Effector CD4-positive, alpha-beta T cell (primary cell): ENCODE measurements at places on chromosomes 4 and X.

DNA sequence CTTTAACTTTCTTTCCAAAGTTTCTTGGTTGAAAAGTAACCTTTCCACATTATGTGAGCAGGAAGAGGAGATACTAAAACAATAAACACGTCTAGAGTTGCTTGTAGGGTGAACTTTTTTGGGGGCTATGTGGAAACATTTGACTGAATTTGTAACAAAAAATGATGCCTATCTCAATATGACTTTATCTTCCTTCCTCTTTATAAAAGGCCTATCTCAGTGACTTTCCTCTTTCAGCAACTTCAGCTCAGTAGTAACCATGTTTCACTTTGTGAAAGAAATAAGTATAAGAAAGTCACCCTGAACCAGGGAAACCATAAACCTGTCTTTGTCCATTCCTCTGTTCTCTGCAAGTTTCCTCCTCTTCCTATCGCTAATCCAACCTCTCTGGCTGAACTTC is 124.7 kb upstream of the TMEM164 start:
- no peak for DNase-seq

GRCh38 chrX:19839770-19840254 is 47.6 kb downstream of the SH3KBP1 start:
- DNase-seq, result no peak

DNA sequence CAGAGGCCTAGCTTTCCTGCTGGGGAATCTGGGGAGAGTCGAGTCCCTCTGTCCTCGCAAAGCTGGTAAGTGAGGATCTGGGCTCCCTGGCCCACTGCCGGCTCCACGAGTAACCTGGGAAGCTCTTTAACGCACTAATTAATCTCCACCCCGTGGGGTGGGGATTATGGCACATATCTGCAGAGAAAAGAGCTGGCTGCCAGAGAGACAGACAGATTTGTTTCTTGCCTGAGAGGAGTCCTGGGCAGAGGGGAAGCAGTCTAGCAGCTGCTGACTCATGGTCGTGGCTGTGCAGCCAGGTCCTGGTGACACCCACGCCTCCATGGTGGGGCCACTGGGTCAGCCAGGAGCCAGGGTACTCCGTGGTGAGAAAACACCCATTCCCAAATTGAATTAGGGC is 14.0 kb downstream of the SORCS2 start:
- no peak for DNase-seq

GRCh38 chrX:150872773-150873336 is 25.6 kb downstream of the CD99L2 start:
- DNase-seq, result no peak

DNA sequence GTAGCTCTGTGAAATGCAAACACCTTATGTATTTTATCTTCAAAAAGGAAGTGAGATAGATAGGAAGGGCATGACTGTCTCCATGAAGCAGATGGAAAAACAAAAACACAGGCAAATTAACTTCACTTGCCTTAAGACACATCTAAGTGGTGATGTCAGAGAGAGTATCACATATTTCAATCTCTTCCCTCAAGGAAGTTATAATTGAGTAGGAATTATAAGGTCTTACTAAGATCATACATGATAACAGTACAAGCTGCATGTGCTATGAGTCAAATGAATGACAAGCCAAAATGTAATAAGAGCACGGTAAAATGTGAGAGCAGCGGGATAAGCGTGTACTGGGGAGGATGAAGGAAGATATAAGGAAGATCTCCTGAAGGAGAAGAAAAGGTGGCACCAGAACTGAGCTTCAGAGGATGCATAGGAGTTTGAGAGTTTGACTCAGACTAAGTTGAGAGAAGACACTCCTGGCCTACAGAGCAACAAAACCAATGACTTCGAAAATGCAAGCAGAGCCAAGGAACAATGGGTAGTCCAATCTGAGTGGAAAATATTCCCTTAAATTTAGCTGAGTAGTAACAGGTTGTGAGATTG is 43.3 kb upstream of the GALNT7 start:
- DNase-seq, result no peak

GRCh38 chr4:55733932-55734331 is 85.7 kb upstream of the EXOC1L start:
- DNase-seq, result no peak

GRCh38 chr4:7897811-7898210 is 41.9 kb downstream of the AFAP1 start:
- DNase-seq, result no peak

DNA sequence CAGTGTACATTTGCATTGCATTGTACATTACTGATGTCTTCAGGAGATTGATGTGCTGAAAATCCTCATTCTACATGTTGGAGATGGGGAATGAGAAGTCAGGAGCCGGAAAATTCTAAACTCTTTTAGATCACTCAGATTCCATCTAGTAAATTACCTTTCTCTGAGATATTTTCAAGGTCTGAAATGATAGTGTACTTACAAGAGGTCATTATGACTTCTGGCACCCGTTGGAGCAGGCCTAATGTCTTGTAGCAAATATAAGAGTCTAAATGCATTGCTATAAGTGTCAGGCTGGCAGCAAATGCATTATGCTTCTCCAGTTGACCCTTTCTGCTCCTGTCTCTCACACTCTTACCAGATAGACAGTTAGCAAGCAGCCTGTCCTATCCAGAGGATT is 692.8 kb downstream of the GRID2 start:
- DNase-seq, result no peak

GRCh38 chrX:9560219-9560618 is 95.4 kb downstream of the TBL1X start:
- DNase-seq, result no peak

DNA sequence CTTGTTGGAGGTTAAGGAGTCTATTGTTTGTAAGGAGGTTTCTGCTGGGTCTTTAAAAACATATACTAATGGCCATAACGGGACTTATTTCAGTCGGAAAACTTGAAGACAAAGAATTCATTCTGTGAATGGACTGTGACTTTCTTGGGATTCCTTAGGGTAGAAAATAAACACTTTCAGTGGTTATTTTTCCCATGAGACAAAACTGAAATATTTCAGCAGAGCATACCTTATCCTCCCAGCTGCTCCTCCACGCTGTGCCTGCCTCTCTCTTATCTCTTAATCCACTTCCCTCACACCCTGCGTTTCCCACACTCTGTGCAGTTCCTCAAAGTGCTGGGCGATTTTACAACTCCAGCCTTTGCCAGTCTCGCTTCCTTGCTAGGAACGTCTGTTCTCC is 47.1 kb upstream of the SORBS2 start:
- no peak for DNase-seq

GRCh38 chrX:83984961-83985360 is 124.0 kb downstream of the CYLC1 start:
- DNase-seq, result no peak

DNA sequence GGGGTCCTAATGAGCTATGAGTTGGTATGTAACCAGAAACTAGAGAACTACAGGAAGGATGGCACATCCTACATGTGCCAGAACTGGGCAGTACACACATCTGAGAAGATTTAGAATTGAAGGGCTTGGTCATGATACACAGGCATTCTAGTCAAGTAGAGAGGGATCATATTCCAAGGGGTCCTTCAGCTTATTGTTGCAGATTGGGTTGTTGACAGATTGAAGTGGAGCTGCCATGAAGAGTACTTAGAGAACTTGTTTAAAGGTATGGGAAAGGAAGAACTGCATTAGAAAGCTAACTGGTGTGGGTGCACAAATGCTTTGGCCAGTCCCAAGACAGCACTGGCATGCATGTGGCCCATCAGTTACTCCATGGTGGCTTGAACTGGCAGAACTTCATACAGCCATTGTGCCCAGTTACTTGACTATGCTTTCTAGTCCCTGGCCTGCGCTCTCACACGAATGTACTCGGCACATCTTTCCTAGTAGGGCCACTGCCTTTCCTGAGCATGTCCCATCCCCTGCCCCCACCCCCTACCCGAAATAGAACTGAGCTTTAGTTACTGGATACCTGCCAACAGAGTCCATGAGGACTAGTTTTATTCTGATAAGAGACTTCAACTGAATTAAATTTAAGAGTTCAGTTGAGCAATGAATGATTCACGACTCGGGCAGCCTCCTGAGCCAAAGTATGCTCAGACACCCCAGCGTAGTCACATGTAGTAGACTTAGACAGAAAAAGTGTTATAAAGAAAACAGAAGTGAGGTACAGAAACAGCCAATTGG is 64.0 kb downstream of the CCNG2 start:
- DNase-seq, result no peak

DNA sequence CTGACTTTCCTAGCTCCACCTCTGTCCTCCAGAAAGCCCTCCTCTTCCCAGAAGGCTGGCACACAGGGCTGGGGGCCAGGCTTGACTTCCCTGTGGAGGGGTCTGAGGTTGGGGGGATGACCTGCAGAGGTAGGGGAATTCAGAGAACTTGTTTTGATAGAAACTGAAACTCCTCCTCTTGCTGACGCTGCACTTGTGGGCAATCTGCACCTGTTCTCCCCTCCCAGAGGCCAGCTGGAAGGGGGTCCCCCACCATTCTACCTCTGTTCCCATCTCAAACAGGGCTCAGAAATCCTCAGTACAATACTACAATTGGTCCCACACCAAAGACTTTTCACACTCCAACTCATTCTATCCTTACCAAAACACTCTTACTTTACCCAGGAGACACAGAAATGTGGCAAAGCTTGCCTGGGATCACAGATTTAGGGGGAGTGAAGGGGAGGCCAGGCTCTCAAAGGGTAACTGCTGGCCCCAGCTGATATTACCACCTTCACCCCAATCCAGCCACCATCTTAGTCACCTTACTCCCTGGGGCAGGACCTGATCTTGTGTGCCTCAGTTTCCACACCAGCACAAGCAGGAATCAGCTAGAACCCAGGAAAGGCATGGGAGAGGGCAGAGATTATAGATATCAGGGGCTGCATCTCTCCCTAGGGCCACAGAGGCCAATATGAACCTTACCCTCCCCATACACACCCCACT is 18.5 kb downstream of the OTUD5 start:
- DNase-seq, result peak; percentile 62

DNA sequence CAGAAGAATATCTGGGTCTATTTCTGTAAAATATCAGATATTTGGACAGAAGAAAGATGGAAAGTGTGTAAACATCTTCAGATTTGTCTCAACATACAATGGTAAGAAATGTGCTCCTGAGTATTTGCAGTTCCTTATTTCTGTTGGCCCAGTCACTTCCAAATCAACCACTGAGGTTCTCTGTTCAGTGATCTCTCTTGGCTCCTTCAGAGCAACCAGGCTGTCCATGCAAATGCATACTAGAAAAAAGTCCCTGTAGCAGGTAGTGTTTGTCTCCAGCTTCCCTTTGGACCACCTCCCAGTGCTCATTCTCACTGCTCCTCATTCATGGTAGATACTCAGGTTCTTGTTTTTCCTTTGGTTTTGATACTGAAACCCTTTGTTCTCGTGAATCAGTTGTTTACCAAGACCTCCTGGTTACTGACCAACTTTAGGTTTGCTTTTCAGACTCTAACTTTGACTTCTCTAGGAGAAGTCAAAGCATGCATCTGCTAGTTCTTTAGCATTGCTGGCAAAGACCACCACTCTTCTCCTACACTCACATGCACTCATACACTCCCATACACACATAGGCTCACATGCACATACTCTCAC is 28.8 kb downstream of the ASIC5 start:
- DNase-seq, result no peak

DNA sequence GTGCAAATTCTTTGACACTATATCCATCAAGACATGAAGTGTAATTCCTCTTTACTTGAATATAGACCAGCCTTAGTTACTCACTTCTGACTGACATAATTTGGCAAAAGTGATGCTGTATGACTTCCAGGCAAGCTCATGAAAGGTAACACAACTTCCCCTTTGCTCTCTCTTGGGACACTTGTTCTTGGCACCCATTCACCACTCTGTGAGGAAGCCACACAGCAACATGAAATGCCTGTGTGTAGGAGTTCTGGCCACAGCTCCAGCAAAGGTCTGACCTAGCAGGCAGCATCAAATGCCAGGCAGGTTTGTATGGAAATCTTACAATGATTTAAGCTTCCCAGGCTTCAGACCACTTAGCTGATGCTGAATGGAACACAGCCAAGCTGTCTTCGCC is 280.3 kb downstream of the PDHA2 start:
- no peak for DNase-seq

GRCh38 chr4:55725057-55725456 is 89.0 kb upstream of the NMU start:
- no peak for DNase-seq

DNA sequence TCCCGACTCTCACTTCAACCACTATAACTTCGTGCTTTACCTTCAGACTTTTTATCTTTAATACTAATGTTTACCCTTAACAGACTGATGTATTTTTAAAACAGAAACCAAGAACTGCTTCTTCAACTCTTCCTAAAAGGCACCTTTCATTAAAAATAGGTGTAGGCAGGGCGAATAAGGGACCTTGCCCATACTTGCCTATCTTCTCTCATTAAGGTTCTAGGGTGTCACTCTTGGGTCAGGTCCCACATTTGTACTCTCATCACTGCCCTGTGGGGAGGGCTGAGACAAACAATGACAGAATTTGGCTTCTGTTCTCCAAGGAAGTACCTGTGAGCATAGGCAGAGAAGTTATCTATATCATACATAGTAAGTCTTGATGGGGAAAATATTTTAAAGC is 69.7 kb downstream of the ANKRD50 start:
- DNase-seq, result no peak

DNA sequence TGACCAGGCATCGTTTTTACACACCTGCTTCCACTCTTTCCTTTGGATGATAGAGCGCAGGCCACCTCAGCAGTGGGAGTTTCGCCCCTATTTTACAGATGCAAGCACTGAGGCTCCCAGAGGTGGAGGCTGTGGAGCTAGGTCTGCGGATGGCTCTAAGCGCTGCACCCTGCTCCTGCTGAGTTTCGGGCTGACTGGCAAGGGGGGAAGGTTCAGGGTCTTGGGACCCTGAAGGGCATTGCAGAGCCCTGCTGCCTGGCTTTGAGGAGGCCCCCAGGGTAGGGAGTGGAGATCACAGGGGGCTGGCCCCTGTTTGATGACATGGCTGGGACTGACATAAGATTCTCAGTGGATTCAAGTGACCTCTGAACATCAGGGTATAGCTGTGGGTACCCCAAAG is 62.8 kb upstream of the NKX1-1 start:
- DNase-seq, result no peak

- no peak for DNase-seq
These were observed 334.4 kb downstream of the SPRY1 start for GRCh38 chr4:123731035-123731434.

- no peak for DNase-seq
These were observed 280.0 kb downstream of the ANKRD50 start for GRCh38 chr4:124432500-124432899.

GRCh38 chr4:60992037-60992436 is 208.1 kb upstream of the ADGRL3 start:
- DNase-seq, result no peak

GRCh38 chr4:141213550-141213991 is 7.1 kb upstream of the ZNF330 start:
- DNase-seq, result no peak

DNA sequence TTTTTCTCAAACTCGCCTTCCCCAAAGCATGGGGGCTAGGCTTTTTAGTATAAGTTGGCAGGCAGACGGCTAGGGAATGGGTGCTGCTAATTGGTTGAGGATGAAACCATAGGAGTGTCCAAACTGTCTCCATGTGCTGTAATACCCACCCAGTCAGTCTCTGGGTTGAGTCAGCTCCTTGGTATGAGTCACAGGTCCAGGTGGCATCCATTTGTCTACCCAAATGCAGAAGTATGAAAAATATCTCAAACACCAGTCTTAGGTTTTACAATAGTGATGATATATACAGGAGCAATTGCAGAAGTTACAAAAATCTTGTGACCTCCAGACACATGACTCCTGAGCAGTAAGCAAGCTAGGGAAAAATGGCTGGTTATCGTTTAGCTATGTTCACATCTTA is 27.4 kb upstream of the CCSER1 start:
- no peak for DNase-seq
